Stimulated activated CD8-positive, alpha-beta memory T cell treated with anti-CD3 and anti-CD28 coated beads, Interleukin-4, amount 100 ng/mL, for 1 hour (primary cell): ENCODE measurements at places on chromosomes 3 and 15.

DNA sequence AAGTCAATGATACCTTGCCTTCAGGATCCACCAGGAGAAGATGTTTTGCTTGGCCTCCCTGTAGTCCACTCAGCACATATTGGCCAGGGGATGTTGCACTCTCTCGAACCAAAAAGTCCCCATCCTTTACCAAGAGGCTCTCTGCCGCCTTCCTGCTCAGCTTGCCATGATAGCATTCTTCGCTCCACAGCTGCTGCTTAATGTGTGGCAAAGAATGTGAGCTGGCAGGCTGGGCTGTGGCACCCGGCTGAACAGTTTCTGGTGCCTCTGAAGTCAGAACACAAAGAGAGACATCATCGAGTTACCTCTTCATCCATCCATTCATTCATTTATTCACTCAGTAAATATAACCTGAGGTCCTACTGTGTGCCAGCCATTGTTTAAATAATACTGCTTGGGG is 23.9 kb upstream of the CEP152 start:
- no peak for DNase-seq

DNA sequence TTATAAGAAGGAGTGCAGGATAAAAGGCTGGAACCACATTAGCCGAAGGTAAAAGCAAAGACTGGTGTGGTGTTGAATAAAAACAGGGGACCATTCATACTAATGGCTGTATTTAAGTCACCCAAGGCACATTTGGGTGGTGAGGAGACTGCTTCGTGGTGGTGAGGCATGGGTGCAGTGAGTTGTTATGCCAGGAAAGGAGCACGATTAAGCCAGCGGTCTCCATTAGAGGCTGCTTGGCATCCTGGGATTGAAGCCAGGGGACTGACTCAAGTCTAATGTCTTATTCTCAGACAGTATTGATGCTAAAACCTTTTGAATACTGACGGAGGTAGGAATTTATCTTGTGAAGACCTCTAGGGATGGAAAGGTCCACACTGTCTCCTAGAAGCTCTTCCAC is 21.9 kb downstream of the FEM1B start:
- no peak for DNase-seq

- no peak for DNase-seq
Measured at GRCh38 chr3:108088697-108089096, 2.1 kb downstream of the CD47 start.

- DNase-seq: no peak
Measured at GRCh38 chr3:148026009-148026588, 616.9 kb downstream of the ZIC1 start.

DNA sequence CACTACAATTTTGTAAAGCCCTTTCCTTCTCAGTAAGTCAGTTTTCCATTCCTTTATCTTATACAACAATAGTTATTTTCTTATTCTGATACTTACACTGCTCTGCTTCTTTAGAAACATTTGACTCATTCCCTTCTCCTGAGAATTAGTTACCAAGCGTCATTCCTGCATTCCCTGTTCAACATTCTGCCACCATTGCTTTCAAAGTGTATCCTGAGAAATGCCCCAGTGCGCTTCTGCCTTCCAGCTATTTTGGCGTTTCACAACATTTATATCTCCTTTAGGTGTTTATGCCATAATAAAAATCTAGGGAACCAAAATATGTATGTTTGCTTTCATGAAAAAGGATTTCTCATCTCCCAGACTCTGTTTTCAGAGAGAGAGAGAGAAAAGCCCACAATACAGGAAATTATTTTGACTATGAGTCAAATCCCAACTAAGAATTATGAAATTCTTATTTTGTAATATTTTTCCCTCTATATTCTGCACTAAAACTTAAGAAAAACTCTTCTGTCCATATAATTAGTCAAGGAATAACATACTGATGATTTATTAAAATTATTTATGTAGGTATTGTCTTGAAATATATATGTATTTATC is 118.2 kb upstream of the RAP2B start:
- DNase-seq: no peak

GRCh38 chr3:159858650-159859049 is 130.0 kb upstream of the IL12A start:
- DNase-seq: no peak

- DNase-seq: no peak
Measured at GRCh38 chr3:72892081-72892775, 4.4 kb downstream of the GXYLT2 start.

DNA sequence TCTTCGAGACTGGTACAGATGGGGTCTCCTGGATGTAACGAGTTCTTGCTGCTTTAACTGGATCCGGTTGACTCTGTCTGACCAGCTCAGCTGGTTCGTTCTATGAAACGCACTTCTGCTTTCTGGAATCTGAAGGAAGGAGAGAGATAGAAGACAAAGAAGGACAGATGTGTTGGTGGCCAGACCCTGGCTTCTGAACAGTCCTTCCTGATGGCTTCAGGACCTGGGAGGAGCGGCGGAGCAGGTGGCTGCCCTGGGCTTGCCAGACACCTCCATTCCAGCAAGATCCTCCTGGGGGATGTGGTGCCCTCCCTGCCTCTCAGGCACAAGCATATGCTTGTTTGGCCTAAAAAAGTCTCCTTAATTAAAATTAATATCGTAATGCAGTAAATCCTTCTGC is 99.9 kb downstream of the APBA2 start:
- no peak for DNase-seq

- no peak for DNase-seq
Measured at GRCh38 chr3:46660543-46661523, 32.6 kb downstream of the ALS2CL start.
